Immature natural killer cell (primary cell): ENCODE measurements at places on chromosomes 11 and 22.

DNA sequence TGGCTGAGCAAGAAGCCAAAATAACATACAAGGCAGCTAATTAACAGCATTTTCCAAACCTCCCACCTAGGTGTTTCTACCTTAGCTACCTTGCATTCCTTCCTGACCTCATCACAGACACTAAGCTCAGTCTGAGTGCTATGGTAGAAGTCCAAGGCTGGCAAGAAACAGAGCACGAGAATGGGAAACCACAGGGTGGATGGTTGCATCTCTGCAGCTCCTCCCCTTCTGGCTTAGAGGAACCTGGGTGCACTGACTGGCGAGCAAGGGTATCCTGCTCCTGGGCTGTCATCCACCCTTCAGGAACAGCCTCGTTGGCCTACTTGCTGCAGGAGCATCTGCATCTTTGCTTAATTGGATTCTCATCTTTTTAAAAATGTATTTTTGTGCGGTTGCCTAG lies 73.1 kb upstream of the KIRREL3 start:
- no peak for DNase-seq

DNA sequence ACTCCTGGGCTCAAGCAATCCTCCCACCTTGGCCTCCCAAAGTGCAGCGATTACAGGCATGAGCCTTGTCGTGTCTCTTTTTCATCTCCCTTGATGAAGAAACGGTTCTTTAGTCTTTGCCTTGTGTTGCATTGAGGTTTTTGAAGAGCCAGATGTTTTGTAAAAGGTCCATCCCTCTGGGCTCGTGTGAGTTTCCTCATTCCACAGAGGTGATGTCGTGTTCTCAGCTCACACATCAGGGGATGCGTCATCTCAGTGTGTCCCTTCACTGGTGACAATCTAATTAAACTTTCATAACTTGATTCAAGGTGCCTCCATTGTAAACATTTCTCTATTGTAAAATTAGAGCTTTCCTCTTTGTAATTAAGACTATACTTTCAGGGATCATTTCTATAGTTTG lies 29.7 kb upstream of the TEF start:
- no peak for DNase-seq

DNA sequence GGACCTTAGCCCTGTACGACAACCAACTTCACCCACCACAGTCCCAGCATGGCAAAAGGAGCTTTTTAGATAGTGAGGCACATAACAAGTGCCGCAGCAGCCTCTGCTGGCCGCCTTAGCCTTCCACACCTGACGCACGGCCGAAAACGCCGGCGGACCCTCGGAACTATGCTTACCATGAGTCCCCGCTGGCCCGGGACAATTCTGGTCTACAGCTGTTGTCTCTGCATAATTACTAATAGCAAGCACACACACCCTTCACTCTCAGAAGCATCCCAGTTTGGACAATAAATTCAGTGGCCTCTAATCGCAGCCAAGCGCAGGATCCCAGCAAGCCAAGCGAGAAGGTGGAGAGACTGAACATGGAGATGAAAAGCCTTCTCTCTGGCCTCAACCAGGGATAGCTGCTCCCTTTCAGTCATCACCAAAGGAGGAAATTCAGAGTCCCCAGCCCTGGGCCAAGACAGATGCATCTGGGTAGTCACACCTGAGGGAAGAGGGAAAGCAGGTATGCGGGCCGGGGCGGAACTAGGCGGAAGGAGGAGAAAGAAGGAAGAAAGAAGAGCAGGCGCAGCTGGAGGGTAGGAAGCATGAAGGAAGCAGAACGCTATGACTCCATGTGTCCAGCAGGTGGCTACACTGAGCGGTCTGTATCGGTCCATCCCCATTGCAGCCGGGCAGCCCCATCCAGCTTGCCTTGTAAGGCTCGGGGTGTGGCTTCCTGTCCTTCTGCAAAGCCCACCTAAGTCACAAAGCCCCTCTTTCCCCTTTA lies 40.3 kb downstream of the BUD13 start:
- DNase-seq, result peak; percentile 35

DNA sequence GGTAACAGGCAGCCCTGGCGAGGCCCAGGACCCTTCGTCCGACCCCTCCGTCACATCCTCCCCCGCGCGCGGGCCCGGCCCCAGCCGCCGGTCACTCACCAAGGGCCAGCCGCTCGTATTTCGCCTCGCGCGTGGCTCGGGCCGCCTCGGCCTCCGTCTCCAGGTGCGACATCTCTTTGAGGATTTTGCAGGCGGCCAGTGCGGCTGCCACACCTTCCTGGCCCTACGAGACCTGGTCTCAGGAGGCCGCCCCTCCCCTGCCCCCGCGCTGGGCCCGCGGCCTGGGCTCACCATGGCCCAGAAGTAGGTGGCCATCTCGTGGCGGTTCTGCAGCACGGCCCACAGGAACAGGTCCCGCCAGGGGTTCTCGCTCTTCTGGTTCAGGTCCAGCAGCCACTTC lies 14.1 kb downstream of the TSSC4 start:
- DNase-seq, result no peak

- no peak for DNase-seq
These were observed 93.0 kb downstream of the CELSR1 start for GRCh38 chr22:46444390-46444854.

GRCh38 chr11:72844356-72844755 lies 30.1 kb downstream of the ATG16L2 start:
- no peak for DNase-seq

DNA sequence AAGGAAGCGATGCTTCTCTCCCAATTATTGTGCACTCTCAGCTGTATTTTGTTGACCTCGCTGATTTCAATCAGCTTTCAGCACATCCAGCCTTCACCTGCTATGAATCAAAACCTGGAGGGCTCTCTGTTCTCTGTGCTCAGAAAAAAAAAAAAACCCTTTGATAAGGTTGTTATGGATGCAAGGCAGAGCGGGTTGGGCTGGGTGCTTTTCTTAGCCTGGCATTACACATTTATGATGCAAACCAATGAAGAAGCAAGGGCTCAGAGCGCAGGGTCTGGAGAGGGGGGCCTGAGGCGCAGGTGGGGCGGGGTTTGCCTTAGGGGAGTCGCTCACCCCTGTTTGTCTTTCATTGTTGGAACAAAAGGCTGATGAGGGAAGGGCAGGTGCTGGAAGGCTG lies 86.0 kb upstream of the CADM1 start:
- DNase-seq, result no peak

- peak; percentile 77 for DNase-seq
These were observed 11.3 kb upstream of the GDPD5 start for GRCh38 chr11:75536786-75537641.

DNA sequence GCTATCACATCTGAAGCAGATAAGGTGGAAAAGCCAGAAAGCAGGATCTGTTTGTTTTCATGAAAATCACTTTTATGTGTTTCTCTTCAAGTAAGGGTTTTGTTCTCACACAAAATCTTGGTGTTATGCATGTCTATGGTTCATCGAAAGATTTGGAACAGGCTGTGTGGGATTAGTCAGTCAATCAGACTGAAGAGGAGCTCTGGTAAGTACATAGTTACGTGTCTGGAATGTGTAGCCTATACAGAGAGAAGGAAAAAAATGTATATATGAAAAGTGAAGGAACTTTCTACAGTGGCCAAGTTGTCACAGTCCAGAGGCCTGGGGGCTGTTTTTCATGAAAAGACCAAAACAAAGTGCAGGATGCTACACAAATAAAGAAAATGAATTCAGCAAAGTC lies 156.7 kb downstream of the CNTN5 start:
- no peak for DNase-seq

GRCh38 chr11:134761386-134761785 lies 349.3 kb upstream of the B3GAT1 start:
- DNase-seq, result no peak

GRCh38 chr11:67406969-67407687 lies 3.2 kb downstream of the TBC1D10C start:
- DNase-seq, result no peak

- DNase-seq, result no peak
These were observed 132.4 kb upstream of the CHORDC1 start for GRCh38 chr11:90355200-90355599.

DNA sequence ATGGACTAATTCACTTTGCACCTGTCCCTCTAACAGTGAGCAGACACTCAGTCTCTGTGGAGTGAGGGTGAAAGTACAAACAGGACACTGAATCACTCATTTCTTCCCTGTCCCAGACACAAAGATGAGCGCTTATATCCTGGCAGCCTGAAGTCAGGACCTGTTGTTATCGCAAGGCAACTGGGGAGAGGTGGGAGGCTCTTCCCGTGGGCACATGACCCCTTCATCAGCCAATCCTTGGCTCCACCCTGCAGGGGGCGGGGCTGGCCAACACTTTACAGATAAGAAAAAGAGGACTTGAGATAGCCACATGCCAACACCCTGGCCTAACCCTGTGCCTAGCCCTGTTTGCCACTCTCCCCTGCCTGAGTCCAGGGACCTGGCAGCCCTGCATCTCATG lies 29.5 kb upstream of the TESMIN start:
- DNase-seq, result no peak

DNA sequence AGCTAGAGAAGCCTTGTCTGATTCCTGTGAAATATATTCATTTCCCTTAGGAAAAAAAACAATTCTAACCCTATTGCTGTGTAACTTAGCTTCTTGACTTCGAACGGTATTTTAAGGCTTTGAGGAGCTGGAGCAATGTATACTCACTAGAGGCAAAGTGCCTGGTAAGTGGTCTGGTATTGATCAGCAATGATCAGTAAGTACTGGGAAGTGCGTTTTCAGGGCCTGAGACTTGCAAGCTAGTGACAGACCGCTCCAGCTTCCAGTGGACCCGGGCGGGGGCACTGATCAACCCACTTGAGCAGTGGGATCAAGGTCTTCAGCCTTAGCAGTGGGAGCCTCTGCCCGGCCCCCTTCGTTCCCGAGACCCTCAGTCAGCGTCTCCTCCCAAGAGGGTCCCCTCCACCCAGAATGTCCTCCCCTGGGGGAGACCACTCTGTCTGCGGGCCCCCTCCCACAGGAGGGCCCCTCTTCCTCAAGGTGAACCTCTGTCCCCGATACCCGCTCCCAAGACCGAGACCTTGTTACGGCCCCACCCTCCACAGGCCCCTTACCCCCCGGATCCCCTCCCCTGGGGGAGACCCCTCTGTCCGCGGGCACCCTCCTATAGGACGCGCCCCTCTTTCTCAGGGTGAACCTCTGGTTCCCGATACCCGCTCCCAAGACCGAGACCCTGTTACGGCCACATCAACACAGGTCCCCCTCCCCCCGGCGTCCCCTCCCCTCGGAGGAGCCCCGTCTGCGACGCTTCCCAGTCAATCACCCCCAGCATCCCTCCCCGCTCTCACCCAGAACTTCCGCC lies 452 bp upstream of the ATXN10 start:
- DNase-seq, result no peak

GRCh38 chr11:98616098-98616655 lies 404.6 kb upstream of the CNTN5 start:
- no peak for DNase-seq

- peak; percentile 8 for DNase-seq
These were observed 56.0 kb downstream of the JAM3 start for GRCh38 chr11:134124660-134125451.

DNA sequence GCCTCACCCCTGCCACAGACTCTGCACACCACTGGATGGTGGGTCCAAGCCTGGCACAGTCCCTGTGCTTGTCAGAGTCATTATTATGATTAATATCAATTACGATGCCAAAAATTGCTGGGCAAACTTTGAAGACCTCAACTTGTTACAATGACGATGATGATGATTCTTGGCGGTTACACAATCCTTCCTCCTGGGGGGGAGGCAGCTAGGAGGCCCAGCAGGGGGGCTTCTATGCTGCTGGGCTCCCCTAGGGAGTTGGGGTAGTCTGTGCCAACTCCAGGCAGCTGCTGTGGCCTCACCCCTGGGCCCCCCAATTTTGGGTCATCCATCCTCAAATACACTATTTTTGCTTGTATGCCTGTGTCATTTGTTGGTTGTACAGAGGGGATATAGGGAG lies 12.0 kb downstream of the SLC35E4 start:
- DNase-seq, result no peak

DNA sequence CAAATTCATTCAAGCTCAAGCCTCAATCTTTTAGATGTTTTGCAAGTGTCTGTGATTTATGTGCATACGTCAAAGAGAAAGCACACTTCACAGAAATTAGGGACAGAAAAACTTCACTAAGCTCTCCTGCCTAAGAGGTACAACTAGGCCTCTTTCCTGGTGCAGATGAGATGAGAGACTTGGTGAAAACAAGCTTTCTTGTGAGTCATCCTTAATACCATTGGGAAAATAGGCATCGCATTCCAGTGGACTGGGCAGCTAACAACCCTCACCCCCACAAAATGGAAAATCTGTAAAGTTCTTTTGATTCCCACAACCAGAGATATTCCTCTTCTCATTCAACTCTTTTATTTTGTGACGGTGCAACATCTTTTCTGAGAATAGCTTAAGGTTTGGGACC lies 1110.4 kb upstream of the CCDC90B start:
- DNase-seq, result no peak

DNA sequence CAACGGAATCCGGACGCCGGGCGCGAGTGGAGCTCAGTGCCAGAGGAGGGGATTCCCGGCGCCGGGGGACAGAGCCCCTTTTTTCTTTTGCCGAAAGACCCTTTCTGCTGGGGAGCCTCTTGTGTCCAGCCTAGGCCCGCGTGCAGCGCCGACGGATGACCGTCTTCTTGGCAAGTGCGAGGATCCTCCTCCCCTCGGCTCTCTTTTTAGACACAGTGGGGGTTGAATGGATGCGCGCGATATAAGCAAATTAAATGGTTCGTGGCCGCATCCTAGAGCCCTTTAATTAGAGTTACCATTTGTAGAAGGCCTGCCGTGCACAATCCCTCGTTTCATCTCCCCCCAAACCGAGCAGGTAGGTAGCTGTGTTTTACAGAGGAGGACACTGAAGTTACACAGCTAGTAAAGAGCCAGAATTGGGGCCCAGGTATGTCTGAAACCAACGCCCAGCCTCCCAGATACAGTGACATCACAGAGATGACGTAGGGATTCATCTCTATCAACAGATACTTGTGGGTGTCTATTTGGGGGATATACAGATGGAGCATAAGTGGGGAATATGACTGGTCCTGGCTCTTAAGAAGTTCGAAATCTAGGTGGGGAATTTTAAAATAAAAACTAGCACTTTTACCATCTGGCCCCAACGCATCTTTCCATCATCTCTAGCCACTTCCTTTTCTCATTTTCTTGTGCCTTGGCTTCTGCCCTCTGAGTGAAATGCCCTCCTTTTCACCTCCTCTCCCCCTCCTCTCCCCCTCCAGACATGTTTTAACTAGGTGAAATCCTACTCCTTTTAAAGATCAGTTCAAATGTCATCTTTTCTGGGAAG lies 875 bp downstream of the TCP11L1 start:
- peak; percentile 11 for DNase-seq

DNA sequence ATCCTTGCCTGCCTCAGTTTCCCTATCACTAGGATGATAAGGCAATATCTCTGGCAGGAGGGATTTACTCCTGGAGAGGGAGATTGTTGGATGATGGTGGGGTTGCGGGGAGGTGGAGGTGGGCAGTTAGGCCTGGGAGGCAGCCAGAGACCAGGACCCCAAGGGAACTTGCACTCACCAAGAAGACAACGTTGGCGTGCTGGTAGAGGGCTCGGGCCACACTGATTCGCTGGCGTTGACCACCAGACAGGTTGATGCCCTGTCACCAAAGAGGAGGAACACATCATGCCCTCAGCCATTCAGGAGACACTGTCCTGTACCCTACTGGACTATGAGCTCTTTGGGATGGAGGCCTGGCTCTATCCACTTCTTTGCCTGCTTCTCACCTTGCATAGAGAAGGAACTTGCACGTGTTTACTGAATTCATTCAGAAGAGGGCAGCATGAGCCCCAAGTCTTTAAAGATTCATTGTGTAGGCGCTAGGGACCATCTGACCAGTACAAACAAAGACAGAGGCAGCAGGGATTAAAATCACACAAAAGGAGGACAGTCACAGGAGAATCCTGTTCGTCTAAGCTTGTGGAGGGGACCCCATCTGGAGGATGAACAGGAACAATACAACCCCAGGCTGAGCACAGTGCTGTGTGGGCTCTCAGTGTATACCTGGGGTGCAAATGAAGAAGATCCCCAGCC lies 24.2 kb upstream of the KCNJ11 start:
- no peak for DNase-seq

- no peak for DNase-seq
These were observed 85.2 kb upstream of the SCUBE2 start for GRCh38 chr11:9176550-9176949.
